Iris pigment epithelial cell (primary cell): ENCODE measurements at places on chromosomes 6 and 20.

DNA sequence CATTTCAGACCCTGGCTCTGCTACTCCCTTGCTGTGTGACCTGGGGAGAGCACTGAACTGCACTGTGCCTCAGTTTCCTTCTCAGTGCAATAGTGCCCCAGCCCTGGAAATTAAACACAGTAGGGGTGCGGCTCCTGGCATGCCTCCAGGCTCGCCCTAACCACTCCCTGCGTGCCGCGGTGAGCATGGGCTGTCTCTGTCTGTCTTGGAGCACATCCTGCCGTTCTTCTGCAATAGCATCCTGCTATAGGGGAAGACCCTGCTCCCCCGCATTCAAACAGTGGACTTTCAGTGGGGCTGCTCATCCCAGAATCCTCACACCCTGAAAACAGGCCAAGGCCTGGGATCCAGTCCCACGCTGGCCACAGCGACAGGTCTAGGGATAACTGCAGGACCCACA lies 129.5 kb downstream of the FOXC1 start:
- no peak for DNase-seq

GRCh38 chr6:7241709-7242645 lies 71.0 kb downstream of the SSR1 start:
- peak; percentile 24 for DNase-seq

GRCh38 chr6:106967936-106968555 lies 6.5 kb downstream of the CD24 start:
- no peak for DNase-seq

DNA sequence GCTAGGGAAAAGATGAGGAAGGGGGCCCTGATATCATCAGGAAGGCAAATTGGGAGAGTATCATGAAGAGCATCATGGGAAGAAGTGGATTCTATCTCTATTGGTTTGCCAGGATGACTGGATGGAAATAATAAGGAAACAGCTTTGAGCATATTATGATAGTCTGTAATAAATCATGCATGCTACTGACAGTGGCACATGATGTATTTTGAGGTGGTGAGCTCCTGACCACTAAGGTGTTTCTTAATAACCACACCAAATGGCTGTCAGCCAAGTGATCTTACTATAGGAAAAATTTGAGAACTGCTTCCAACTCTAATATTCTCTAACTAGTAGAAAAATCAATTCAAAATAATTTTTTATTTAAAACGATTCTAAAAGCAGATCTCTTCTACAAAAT lies 548.4 kb upstream of the JAG1 start:
- no peak for DNase-seq

- DNase-seq, result no peak
These were observed 290.0 kb downstream of the TBC1D7 start for GRCh38 chr6:13038315-13038714.

DNA sequence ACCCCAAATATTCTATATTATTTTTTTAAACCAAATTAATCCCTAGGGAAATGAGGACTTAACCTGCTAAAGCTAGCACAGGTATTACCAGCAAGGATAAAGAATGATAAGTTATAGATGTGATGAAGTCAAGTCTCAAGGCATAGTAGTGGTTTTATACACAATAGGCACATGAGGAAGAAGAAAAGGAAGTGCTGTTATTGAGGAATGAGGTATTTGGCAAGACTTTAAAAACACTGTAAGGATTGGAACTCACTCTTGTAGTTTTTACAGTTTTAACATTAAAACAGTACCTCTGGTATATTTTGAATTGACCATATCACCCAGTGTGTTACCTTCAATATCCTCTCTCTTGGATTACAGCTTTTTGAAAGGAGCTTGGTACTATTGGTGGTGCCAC lies 54.6 kb downstream of the PHF3 start:
- DNase-seq, result no peak

DNA sequence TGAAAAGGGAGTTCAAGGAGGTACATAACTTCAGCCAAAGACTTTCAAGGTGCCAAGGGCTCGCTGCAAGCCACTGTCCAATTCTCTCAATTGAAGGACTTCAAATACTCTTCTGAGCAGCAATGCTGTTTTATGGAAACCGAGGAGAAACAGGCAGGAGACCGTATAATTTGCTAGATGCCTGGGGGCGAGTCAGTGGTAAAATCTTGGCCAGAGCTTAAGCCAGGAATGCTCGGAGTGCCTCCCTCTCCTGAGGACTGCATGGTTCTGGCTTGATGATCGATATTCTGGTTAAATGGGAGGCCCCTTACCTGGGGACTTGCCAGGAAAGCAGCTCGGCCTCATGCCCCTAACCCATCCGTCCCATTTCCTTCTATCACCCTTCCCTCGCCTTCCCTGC lies 35.8 kb upstream of the NOP56 start:
- DNase-seq, result no peak

- no peak for DNase-seq
These were observed 10.9 kb downstream of the ZSCAN9 start for GRCh38 chr6:28235912-28236452.

- no peak for DNase-seq
These were observed 85.0 kb upstream of the CCDC28A start for GRCh38 chr6:138688580-138688979.

DNA sequence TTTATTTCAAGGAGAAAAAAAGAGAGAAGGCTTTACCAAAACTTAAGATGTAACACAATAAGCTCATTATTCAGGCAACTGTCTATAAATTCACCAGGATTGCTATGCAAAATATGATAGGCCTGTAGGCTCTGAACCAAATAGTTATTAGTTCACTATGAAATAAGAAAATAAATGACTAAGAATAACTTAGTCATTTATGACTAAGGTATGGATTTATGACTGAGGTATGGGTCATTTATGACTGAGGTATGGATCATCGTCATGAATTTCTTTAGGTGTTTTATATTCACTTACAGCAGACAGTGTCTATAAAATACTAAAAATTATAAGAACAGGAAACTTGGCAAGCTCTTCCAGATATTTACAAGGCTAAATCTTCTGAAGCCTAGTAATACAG lies 52.1 kb upstream of the SNX9 start:
- peak; percentile 54 for DNase-seq

DNA sequence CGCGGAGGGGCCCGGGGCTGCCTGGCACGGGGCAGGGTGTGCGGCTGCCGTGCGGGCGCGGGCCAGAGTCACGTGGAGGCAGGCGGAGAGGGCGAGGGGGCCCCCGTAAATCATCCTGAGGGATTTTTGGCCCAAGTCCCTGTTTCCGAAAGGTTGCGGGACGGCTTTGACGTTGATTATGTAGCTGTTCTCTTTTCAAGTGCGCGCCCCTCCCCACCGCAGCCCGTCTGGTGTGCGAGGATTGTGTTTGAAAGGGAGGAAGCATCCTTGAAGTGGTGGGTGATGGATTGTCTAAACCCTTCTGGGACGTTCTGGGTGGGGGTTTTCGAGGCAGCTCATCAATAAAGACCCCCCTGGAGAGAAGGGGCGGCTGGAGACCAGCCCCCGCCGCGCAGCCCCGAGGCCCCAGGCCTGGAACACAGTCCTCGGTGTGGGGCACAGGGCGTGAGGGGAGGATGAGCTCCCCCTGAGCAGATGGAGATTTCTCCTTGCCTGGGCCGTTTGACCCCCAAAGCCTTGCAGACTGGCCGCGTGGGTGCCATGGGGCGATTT lies 7.0 kb upstream of the FOXF2 start:
- no peak for DNase-seq

DNA sequence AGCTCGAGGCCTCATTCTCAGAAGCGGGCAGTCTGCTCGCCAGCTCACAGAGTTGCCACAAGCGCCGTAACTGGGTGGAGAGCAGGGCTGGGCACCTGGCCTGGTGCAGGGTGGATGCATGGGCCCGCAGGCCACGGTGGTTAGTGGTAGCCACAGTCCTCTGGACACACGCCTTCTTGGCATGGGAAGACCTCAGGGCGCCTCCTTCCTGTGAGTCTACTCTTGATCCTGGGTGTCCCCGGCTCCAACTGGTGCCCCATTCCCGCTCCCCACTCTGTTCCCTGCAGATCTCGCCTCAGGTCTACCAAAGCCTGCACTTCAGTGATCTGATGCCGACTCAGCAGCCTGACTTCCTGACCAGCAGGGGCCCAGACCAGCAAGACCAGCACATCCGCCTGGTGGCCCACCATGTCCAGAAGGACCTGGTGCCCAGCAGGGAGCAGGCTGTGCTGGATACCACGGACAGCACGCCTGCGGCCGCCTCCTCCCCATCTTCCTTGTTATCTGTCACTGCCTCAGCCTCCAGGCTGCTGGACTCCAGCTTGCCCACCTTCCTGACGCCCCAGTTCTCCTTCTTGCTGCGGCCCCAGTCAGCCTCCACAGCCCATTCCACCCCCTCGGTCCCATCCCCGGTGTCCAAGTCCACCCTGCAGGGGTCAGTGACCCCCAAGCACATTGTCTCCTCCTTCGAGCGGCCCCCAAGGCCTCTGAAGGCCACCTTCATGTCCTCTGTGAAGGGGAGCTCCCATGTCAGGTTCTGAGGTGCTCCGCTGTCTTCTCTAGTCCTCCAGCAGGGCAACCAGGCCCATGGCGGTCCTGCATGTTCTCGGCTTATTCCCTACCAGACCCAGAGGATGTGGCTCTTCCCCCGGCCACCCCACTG lies 43.1 kb downstream of the SUN5 start:
- DNase-seq, result no peak

GRCh38 chr6:161038229-161039031 lies 46.9 kb downstream of the MAP3K4 start:
- peak; percentile 92 for DNase-seq

GRCh38 chr6:160899671-160900430 lies 91.7 kb upstream of the MAP3K4 start:
- no peak for DNase-seq

DNA sequence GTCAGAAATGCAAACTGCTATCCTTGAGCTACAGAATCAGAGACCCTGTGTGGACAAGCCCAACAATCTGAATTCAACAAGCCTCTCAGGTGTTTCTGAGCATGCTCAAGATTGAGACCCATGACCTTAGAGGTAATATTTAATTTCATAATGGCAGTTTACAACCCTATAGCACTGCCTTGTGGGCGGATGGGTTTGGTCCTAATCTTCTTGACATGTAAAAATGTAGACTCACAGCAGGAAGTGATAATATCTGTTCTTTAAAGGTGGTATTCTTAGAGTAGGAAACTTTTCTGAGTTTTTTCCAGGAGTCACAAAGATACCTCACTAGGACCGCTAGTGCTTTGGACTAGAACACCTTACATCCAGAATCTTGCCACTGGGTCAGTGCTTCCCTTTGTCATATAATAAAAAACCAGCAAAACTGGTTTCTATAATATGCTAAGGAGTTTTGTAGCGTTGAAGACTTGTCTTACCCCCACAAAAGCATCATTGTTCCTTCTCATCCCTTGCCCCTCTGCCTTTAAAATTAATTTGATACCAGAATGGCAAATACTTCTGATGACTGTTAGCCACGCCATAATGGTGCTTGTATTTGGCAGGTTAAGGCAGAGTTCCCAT lies 52.6 kb downstream of the E2F3 start:
- DNase-seq, result no peak

GRCh38 chr6:36826520-36827227 lies 12.6 kb downstream of the CPNE5 start:
- no peak for DNase-seq

- DNase-seq, result no peak
These were observed 92.5 kb downstream of the PREP start for GRCh38 chr6:105310371-105310770.

GRCh38 chr6:14917109-14917910 lies 328.6 kb upstream of the JARID2 start:
- peak; percentile 81 for DNase-seq

DNA sequence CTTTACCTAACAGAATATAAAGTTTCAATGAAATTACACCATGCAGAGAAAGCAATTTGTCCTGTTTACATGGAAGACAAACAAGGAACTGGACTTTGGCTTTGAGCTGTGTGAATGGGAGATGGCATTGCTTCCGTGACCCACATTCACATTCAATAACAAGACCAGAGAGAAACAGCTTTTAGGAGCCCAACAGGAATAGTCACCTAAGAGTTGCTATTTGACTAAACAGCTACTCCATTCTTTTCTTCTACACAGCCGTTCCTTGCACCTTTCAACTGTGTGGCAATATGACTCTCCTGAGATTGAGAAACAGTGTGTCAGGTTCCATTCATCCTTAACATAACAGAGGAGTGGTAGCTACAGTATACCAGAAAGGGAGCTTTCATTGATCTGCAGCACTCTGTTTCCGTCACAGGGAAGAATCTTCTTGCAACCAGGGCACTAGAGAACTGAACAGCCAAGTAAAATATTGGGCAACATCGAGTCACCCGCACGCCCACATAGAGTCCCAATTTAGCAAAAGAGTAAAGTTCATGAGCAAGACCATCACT lies 355.1 kb downstream of the HAO1 start:
- DNase-seq, result no peak

DNA sequence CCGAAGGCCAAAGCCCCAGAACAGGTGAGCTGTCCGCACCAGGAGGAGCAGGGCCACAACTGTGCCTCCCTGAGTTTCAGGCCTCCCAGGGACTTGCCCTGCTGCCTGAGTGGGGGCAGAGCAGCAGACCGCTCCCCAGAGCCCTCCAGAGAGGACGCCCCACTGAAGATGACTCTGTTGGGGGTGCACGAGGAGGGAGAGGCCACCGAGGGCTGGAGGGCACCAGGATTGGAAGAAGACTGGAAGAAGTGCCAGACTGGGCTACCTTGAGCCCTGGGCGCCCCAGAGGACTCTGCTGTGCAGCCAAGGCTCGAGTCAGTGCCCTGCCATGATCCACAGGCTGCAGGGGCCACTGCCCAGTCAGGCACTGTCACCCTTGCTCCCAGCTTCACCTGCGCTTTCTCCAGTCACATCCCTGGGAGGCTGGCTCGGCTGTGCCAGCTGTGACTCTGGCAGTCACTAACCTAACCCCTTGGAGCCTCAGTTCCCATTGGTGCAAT lies 11.3 kb downstream of the CST7 start:
- DNase-seq, result no peak

- no peak for DNase-seq
These were observed 79.2 kb downstream of the PRND start for GRCh38 chr20:4800676-4801449.

DNA sequence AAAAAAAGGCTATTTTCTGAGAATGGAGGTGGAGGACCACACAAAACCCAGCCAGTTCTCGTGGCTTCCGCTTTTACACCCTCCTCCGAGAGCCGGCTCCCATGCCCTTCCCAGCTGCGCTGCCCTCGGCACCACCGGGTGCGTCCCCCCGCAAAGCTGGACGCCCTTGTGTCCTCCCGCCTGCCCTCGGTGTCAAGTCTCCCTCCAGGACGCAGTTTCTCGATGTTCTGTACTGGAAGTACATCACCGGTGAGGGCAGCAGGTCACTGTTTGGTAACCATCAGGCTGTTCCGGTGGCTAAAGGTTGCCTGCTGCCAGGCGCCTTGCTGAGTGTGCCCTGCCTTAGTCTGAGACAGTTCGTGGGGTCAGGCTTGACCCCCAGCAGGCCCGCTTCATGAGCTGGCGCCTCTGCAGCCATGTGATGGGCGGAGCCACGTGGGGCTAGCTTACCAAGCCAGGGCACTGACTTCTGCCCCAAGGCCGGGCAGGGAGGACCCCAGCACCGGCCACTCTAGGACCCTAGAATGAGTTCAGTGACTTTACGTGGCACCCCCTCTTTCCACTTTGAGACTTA lies 34.6 kb downstream of the RREB1 start:
- DNase-seq, result no peak

- no peak for DNase-seq
These were observed 187.9 kb downstream of the TTLL2 start for GRCh38 chr6:167512696-167513375.

- DNase-seq, result no peak
These were observed 88.1 kb downstream of the PPP1R14C start for GRCh38 chr6:150230832-150231524.
